HepG2 (cell line): ENCODE measurements at places on chromosomes 6 and 20. TPM values are rescaled to one million over a fixed set of nuclear protein-coding genes. Genes with fewer than 3 reads are reported as not detected.

GRCh38 chr6:36685926-36686667 is 7.6 kb downstream of the CDKN1A start:
- DNase-seq = no peak

DNA sequence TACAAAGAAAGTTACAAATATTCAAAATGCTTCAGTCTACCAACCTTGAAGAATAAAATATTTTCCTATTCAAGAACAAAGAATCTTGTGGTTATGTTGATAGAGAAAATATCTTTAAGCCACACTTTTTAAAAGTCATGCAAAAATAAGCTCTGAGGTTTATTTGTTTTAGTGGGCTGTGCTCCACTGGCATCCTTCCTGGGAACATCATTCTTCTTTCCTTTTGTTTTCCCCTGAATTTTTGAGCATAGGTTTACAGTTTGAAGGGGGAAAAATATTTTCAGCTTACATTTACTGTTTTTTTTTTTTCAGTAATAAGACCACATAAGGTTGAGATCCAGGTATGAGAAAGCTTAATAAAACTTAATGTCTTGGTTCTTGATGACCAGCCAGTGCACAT is 72.0 kb upstream of the BACH2 start:
- DNase-seq = no peak

DNA sequence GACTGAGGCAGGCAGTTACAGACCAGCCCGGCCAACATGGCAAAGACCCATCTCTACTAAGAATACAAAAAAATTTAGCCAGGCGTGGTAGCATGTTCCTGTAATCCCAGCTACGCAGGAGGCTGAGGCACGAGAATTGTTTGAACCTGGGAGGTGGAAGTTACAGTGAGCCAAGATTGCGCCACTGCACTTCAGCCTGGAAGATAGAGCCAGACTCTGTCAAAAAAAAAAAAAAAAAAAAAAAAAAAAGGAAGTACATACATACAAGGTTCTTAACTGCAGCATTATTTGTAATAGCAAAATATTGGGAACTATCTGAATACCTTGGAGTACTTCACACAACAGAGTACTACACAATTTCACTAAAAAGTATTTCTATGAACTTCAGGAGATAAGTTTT is 183.5 kb upstream of the OLIG3 start:
- no peak for DNase-seq

- peak; percentile 68 for DNase-seq
Measured at GRCh38 chr6:12472601-12473038, 182.5 kb downstream of the EDN1 start.

DNA sequence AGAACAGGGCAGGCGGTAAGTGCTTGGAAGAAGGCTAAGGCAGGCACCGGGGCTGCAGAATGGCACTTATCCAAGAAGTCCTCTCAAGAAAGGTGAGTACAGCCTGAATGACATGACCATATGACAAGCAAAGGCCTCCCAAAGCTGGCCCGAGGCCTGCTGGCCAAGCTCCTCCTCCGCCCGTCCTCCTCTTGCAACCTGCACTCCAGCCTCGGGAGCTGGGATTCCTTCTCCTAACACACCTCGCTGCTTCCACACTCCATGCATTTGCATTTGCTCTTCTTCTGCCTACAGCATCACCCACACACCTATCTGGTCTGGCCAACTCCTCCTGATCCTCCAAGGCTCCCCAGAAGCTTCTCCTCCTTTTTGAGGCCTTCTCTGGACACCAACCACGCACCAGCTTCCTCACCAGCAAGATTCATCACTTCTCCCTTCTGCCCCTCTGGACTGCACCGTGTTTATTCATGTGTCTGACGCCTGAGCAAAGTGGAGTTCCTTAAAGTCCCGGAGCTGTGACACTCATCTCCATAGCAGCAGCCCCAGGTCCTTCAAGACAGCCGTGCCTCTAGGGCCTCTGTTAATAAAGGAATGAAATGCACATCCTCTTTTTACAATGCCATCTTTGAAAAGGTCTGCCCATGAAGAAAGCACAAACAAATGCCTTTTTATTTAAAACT is 32.3 kb downstream of the CNKSR3 start:
- no peak for DNase-seq

DNA sequence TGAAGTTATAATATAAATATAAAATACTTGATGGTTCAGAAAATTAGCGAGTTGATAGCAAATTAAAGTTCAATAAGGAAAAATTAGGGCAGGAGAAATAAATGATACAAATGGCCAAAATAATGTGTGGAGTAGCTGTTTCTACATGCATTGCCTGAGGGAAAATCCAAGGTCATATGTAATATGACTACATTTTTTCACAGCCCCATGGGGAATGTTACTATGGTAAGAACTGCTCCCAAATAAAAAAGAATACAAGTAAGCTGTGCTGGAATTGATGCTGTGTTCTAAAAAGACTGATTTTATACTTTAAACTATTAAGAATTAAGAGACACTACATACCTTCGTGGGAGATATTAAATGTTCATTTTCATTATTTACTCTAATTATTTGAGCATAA is 34.1 kb downstream of the MEI4 start:
- no peak for DNase-seq

GRCh38 chr20:20815711-20816455 is 103.4 kb upstream of the RALGAPA2 start:
- DNase-seq = no peak

- no peak for DNase-seq
Measured at GRCh38 chr6:17980329-17980728, 7.1 kb downstream of the KIF13A start.

GRCh38 chr6:35034411-35035191 is 106.5 kb downstream of the TCP11 start:
- no peak for DNase-seq

DNA sequence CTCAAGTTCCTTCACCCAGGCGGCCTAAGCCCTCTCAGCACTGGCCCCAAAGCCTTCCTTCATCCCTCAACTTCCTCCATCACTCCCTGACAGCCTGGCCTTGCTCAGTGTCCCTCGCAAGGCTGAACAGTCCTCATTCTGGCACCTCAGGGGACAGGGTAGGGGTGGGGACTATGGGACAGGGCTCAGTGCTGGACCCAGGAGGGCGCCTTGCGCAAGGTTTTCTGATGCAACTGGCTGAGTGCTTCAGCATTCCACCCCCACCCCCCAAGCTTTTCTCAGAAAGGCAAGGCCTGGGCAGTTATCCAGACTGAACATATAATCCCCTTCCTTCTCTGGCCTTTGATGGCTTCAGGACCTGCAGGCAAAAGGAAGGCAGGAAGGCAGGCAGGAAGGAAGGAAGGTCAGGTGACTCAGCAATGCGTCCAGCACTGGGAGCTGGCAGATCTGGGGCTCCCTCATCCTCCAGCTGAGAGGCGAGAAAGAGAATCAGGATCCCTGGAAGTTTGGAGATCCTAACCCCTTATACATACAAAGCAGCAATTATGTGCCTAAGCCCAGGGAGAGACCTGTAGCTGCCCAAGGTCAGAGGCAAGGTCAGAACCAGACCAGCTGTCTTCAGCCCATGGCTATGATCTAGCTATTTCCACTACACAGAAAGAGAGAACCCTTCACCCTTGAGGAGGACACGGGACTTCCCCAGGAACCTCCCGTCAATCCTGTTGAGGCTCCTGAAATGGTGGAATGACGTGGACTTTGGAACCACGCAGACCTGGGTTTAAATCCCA is 8.6 kb upstream of the TRIB3 start:
- DNase-seq = peak; percentile 99

- DNase-seq = no peak
Measured at GRCh38 chr20:17655865-17656479, 26.1 kb downstream of the RRBP1 start.

DNA sequence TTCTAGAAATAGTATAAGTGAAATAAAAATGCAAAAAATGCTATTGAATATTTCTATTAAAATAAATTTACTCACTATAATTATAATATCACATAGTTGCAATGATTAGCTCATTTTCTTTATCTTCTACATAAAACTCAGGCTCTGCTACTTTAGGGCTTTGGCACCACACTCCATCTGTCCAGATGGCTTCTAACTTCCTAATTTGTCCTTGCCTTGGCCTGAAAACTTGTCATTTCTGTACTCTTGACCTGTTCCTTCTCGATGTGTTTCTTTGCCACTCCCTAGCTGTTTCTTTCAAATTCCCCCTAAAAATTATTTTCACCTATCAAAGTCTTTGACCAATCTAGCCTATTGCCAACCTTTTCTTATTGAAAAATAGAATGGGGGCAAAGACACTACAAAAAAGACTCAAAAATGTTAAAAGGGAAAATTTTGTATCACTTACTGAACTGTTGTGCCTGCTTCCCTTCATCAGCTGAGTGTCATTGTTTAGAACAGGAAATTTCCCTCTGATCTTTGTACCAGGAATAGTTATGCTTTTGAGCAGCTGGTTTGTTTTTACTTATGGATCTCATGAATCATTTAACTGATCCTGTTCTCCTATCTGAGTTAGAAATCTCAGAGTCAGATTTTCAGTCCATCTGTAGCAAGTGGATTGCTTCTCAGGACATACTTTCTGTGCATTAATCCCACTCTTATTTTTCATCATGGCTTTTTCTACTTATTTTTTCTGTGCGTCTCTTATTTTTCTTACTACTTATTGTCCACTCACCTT is 279.2 kb upstream of the CNR1 start:
- no peak for DNase-seq

Gene CCDC170
- total RNA-seq = 5.1 and 8.9 TPM in 2 replicates

Gene NECAB3
- total RNA-seq = 26.4 and 61.5 TPM in 2 replicates

Gene SYCP2L
- total RNA-seq = 0.22 TPM in 1 of 2 replicates, not detected in the other

Gene STMND1
- total RNA-seq = not detected in 2 replicates

Gene COL9A3
- 53.3 and 204 TPM in 2 replicates for total RNA-seq

Gene PI3
- 0.22 TPM in 1 of 2 replicates, not detected in the other for total RNA-seq

Gene PDE7B
- total RNA-seq = not detected in 2 replicates
